ENCODE measurements at places on chromosomes 1 and 21.

DNA sequence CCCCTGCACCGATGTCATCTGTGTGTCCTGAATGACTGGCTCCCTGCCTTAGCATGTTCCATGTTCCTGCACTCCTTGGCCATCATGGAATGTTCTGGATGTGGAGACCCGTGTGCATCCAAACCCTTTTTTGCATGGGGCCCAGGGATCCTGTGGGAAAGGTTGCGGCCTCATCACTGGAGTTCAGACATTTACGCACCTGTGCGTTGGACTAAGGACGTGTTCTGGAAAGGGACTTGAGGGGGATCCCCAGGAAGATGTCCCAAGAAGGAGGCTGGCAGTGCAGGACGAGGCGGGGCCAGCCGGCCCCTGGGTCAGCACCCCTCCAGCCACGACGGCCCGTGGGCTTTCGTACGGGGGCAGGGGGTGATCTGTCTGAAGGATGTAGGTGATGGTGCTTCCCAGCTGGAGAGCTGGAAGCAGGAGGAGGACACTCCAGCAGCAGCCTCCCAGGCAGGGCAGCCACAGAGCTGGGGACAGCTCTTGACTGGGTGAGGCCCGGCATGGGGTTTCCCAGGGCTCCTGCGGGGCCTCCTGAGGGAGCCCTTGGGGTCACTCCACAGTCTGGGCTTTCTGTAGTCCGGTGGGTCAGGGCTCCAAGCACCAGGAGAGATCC lies 67.2 kb downstream of the SCCPDH start:
- DNase-seq = no peak

- DNase-seq = no peak
Measured at GRCh38 chr1:10908266-10908665, 104.2 kb upstream of the TARDBP start.

GRCh38 chr21:33670076-33670978 lies 28.0 kb downstream of the ITSN1 start:
- DNase-seq = no peak

- no peak for DNase-seq
Measured at GRCh38 chr1:96730574-96731298, 9.2 kb downstream of the PTBP2 start.

GRCh38 chr1:211640301-211640630 lies 35.2 kb downstream of the NEK2 start:
- no peak for DNase-seq
